ENCODE measurements at places on chromosomes 12 and 14.

GRCh38 chr12:106282457-106283097, 20.0 kb upstream of the TCP11L2 start:
- no peak for DNase-seq

DNA sequence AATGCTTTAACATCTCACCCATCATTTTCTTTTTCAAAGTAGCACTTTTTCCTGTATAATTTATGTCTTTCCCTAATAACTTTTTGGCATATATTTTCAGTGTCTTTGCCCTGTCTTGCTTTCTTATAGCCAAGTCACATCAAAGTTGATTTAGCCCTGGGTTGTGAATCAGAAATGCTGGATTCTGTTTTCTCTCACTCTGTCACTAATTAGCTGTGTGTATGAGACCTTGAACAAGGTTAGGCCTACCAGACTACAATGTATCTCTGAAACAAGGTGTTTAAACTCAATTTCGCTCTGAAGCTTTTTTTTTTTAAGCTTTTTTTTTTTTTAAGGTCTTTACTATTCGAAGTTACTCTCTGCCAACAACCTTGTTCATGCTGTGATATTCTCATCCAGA, 25.7 kb downstream of the CNOT2 start:
- no peak for DNase-seq

- no peak for DNase-seq
These were observed 135.7 kb upstream of the SYT10 start for GRCh38 chr12:33575346-33575745.

DNA sequence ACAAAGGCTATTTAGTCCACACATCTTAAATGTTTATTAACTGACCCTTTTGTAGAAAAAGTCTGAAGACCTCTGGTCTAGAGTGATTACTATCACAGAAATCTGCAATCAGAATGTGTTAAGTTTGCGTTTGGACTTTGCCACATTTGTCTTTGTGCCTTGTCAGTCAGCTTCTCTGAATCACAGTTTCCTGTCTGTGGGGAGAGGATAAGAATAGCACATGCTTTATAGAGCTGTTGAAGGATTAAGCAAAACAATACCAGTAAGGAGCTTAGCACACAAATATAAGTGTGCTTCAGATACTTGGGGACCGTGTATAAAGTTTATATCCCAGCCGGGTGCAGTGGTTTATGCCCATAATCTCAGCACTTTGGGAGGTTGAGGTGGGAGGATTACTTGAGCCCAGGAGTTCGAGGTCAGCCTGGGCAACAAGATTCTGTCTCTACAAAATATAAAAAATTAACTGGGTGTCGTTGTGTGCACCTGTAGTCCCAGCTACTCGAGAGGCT, 63.0 kb upstream of the BTG1 start:
- DNase-seq: peak; percentile 34

- DNase-seq: no peak
These were observed 899 bp upstream of the COL2A1 start for GRCh38 chr12:48005001-48005749.

DNA sequence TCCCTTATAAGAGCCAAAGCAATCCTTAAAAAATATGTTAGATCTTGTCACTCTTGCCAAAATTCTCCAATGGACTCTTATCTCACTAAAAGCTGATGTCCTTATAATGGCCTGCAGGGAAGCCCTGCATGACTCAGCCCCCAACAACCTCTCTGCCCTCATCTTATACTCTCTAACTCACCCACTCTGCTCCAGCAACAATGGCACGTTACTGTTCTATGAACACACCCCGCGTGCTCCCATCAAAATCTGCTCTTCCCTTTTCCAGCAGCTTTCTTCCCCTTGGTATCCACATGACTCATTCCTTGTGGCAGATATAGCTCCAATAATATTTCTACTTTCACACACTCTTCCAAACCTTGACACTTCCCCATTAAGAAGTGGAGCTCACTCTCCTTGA, 108.1 kb downstream of the DENND5B start:
- no peak for DNase-seq

DNA sequence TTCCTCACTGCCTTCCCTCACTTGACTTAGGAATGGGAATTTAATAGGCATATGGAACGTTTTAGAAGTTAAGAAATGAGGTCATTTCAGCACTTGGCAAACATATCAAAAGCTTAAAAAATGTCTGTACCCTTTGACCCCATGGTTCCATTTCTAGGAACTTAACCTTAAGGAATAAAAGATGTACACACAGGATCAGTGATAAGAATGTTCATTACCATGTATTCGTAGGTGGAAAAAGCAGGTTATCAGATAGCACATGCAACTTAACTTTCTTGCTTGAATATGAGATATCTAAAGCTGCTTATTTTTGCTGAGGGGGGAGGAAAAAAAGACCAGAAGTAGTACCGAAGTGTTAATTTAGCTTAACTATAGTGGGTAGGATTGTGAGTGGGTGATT, 57.2 kb downstream of the TTLL5 start:
- DNase-seq: no peak

DNA sequence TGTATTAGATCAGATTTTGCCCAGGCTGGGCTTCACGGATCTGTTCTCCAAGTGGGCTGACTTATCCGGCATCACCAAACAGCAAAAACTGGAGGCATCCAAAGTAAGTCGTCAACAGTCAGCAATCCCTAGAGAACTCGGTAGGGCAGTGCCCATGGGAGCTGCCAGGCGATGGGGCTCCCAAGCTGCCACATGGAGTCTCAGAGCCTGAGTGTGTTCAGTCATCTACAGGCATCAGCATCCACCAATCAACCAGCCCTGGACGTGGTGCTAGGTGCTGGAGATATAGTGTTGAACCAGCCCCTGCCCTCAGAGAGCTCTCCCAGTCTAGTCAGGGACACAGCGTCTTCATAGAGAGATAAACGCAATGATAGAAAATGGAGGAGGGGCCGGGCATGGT, 6.9 kb downstream of the SERPINA4 start:
- no peak for DNase-seq

DNA sequence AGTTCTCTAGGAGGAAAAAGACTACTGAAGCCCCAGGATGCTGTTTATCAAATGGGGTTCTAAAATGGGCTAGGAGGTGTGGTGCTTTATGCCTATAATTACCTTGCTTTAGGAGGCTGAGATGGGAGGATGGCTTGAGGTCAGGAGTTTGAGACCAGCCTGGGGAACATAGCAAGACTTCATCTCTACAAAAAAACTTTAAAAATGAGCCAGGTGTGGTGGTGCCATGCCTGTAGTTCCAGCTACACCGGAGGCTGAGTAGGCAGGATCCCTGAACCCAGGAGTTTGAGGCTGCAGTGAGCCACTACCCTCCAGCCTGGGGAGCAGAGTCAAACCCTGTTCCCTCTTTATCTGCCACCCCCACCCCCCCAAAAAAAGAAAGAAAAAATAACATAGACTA, 23.3 kb upstream of the SLC2A3 start:
- no peak for DNase-seq

All from midbrain (tissue), 1 donor.